ENCODE measurements at places on chromosomes 3 and 15.
A peak's percentile ranks its signal among the peaks of the same experiment; 100 is the strongest.

DNA sequence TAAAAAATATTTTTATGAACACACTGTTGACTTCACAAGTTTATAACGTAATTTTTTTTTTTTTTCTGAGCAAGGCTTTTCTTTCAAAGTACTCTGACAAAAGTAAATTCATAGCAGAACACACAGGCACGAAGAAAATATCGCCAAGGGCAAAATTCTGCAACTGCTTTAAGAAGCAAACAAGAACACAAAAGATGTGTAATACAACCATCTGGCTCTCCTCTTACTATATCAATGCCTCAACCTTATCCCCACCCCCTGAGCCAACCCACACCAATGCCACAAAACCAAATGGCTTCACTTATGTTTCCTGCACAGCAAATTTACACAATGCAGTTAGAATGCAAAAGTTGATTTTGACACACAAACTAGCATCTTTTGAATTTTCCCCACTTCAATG lies 274.2 kb downstream of the FOXP1 start:
- peak overlapping the region; percentile 17 for H3K27ac ChIP-seq
- H3K4me1 ChIP-seq: peaks cover 54% of the 10 kb centered on the region
- no peaks in the 10 kb centered on the region for H3K27me3 ChIP-seq
- DNase-seq: no peak
- H3K36me3 ChIP-seq: peaks cover 3% of the 10 kb centered on the region
- H3K4me3 ChIP-seq: no peak overlapping the region

DNA sequence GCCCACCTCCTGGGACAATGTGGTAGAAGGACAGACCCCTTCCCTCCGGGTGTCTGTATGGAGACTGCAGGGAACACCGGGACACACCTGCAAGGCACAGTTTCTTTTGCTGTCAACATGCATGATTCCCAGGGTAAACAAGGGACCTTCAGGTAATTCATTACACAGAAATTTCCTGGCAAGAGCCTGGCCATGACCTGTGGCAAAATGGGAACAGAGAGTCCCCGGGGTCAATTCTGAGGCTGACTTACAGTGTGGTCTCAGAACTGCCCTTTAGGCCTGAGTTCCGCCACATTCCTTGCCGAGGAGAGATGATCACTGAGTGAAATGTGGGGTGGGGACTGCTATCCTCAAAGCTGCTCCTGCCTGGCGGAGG lies 6.3 kb downstream of the STARD5 start:
- peaks cover 10% of the 10 kb centered on the region for H3K36me3 ChIP-seq
- no peaks in the 10 kb centered on the region for H3K27me3 ChIP-seq
- DNase-seq: no peak

DNA sequence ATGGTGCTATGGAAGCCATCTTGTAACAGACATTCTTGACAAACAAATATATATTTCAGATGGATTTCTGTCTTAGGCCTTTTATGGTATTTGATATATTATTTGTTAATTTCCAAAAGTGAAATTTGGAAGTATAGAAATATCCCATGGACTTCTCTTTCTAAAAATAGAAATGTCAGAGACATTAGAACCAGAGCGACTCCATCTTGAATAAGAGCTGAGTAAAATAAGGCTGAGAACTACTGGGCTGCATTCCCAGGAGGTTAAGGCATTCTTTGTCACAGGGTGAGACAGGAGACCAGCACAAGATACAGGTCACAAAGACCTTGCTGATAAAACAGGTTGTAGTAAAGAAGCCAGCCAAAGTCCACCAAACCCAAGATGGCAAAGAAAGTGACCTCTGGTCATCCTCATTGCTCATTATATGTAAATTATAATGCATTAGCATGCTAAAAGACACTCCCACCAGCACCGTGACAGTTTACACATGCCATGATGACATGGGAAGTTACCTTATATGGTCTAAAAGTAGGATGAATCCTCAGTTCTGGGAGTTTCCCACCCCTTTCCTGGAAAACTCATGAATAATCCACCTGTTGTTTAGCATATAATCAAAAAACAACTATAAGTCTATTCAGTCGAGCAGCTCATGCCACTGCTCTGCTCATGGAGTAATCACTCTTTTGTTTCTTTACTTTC lies 146.0 kb downstream of the NEK11 start:
- no peaks in the 10 kb centered on the region for H3K36me3 ChIP-seq
- H3K4me3 ChIP-seq: no peak overlapping the region
- DNase-seq: no peak
- H3K27ac ChIP-seq: no peak overlapping the region

DNA sequence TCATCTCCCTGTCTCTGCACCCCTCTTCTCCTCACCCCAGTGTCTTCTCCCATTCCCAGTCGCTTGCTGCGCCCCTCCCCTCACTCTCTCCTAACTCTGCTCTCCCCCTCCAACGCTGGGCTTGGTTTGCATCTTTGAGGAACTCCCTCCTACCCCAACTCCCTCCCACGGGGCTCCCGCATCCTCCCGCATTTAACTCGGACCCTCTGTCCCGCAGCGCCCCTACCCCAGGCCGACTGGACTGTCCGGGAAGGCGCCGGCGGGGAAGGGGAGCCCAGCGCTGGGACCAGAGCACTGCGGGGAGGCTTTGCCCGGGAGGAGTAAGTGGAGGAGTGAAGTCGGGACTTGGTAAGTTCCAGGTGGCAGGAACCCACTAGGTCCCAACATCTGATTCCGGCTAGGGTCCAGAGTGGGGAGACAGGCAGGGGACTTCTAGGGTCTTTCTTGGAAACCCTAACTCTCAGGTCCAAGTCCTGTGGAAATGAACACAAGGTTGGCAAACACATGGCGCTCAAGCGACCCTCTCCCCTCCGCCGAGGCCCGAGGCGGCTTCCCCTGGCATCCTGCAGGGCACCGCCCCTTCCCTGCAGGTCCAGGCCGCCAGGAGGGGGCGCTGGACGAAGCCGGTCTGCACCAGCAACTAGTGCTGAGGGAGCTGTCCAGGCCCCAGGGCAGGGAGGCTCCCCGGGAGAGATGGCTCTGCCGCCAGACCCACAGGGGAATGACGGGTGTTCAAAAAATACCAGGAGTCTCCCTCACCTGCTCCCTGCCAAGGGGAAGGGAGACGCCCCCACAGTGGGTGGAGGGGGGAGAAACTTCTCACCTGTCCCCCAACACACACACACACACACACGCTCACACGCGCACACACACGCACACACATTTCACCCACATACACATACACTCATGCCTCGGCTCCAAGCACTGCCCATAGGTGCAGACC lies 53.2 kb downstream of the LHFPL4 start:
- H3K4me3 ChIP-seq: peak overlapping the region; percentile 40
- H3K27ac ChIP-seq: no peak overlapping the region
- H3K36me3 ChIP-seq: no peaks in the 10 kb centered on the region
- peaks cover 7% of the 10 kb centered on the region for H3K4me1 ChIP-seq
- peaks cover 64% of the 10 kb centered on the region for H3K27me3 ChIP-seq

DNA sequence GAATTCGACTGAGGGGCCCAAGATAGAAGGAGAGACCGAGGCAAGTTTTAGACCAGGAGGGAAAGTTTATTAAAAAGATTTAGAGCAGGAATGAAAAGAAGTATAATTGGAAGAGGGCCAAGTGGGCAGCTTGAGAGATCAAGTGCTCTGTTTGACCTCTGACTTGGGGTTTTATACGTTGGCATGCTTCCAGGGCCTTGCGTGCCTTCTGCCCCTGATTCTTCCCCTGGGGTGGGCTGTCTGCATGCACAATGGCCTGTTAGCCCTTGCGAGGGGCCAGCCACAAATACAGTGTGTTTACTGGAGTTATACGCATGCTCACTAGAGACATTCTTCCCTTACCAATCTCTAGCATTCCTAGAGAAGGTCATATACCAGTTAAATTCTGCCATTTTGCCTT lies 70.7 kb upstream of the LARS2 start:
- no peaks in the 10 kb centered on the region for H3K36me3 ChIP-seq
- peaks cover 24% of the 10 kb centered on the region for H3K27me3 ChIP-seq
- no peaks in the 10 kb centered on the region for H3K4me1 ChIP-seq
- no peak for DNase-seq
- no peak overlapping the region for H3K27ac ChIP-seq

GRCh38 chr3:37290551-37290950 lies 116.2 kb upstream of the LRRFIP2 start:
- no peaks in the 10 kb centered on the region for H3K27me3 ChIP-seq
- H3K36me3 ChIP-seq: peaks cover 27% of the 10 kb centered on the region
- no peak for DNase-seq

DNA sequence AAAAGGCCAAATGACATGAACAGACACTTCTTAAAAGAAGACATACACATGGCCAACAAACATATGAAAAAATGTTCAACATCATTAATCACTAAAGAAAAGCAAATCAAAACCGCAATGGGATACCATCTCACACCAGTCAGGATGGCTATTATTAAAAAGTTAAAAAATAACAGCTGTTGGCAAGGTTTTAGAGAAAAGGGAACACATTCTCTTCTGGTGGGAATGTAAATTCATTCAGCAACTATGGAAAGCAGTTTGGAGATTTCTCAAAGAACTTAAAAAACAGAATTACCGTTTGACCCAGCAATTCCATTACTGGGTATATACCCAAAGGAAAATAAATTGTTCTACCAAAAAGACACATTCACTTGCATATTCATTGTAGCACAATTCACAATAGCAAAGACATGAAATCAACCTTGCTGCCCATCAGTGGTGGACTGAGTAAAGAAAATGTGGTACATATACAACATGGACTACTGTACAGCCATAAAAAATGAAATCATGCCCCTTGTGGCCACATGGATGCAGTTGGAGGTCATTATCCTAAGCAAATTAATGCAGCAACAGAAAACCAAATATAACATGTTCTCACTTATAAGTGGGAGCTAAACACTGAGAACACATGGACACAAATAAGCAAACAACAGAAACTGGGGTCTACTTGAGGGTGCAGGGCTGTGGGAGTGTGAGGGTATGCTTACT lies 190.7 kb upstream of the MCTP2 start:
- H3K4me1 ChIP-seq: no peaks in the 10 kb centered on the region
- no peak for DNase-seq
- no peak overlapping the region for H3K4me3 ChIP-seq

- H3K27ac ChIP-seq: no peak overlapping the region
- H3K4me1 ChIP-seq: peaks cover 7% of the 10 kb centered on the region
- H3K4me3 ChIP-seq: no peak overlapping the region
- no peaks in the 10 kb centered on the region for H3K36me3 ChIP-seq
Measured at GRCh38 chr3:35549690-35550089, 89.6 kb upstream of the ARPP21 start.

DNA sequence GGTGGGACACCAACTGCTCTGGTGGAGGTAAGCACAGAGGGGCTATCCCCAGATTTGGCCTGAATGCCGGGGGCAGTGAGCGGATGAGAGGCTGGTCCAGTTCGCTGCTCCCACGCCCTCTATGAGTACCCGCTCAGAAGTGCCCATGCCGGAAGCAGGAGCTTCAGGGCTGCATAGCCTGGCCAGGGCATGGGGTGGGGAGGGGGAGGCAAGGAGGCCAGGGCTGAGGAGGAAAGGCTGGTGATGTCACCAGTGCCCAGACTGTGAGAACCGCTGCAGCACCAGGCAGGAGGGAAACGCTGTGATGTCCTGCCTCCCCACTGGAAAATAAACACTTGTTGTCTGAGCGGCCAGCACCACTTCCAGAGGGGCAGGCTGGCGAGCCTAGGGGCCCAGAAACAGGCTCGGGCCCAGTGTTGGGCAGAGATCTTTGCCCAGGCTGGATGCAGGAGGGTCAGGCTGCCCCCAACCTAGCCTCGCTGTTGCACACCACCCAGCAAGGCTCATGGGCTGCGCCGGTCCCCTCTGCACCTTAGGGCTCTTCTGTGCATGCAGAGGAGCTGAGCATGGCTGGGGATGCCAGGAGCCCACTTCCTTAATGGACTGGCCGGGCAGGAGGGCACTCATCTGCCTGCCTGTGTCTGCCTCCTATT lies 10.9 kb upstream of the DLL4 start:
- no peaks in the 10 kb centered on the region for H3K4me1 ChIP-seq
- no peaks in the 10 kb centered on the region for H3K36me3 ChIP-seq
- no peak overlapping the region for H3K27ac ChIP-seq
- no peak for DNase-seq

GRCh38 chr15:40088929-40089755 lies 19.5 kb downstream of the BMF start:
- peaks cover 95% of the 10 kb centered on the region for H3K4me1 ChIP-seq
- H3K4me3 ChIP-seq: no peak overlapping the region
- peaks cover 19% of the 10 kb centered on the region for H3K36me3 ChIP-seq
- DNase-seq: no peak
- no peaks in the 10 kb centered on the region for H3K27me3 ChIP-seq

DNA sequence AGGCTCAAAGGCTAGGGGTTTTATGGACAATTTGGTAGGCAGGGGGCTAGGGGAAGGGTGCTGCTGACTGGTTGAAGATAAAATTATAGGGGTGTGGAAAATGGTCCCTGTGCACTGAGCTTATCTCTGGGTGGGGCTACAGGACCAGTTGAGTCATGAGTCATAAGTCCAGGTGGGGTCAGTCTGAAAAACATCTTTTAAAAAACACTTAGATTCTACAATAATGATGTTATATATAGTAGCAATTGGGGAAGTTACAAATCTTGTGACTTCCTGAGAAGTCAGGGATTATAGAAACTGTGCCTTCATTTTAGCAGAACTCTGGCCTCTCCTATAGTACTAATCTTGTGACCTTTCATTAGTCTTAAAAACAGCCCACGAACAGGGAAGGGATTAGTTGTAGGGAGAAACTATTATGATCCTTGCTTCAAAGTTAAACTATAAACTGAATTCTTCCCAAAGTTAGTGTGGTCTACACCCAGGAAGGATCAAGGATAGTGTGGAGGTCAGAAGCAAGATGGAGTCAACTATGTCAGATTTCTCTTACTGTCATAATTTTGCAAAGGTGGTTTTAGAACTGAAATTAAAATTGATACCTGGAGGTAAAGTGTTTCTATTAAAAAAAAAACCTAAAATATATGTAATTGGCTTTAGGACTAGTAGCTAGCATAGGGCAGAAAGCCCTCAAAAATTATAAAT lies 130.1 kb downstream of the P2RY1 start:
- peaks cover 2% of the 10 kb centered on the region for H3K4me1 ChIP-seq
- no peak overlapping the region for H3K27ac ChIP-seq
- H3K36me3 ChIP-seq: no peaks in the 10 kb centered on the region
- H3K27me3 ChIP-seq: no peaks in the 10 kb centered on the region

DNA sequence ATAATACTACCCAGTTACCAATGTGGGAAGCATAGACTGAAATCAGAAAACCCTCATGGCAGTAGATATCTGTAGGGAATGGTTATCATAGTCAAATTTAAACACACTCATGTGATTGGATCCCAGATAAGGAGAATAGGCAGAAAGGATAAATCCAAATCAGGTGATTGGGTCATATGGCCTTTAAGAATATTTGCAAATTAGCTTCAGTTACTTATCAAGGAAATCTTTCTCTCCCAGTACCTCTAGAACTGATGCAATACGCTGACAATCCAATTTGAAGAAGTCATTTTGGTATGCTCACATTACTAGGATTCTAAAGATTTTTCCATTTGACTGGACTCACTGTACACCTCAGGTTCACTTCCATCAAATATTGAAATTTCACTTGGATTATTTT lies 87.7 kb upstream of the MNS1 start:
- no peak for DNase-seq
- no peaks in the 10 kb centered on the region for H3K27me3 ChIP-seq
- H3K4me1 ChIP-seq: no peaks in the 10 kb centered on the region
- no peak overlapping the region for H3K4me3 ChIP-seq
- H3K27ac ChIP-seq: no peak overlapping the region
- peaks cover 1% of the 10 kb centered on the region for H3K36me3 ChIP-seq

GRCh38 chr3:140733623-140734022 lies 55.8 kb downstream of the TRIM42 start:
- peaks cover 3% of the 10 kb centered on the region for H3K27me3 ChIP-seq
- H3K27ac ChIP-seq: no peak overlapping the region
- peaks cover 4% of the 10 kb centered on the region for H3K4me1 ChIP-seq
- no peak for DNase-seq
- no peaks in the 10 kb centered on the region for H3K36me3 ChIP-seq
